ENCODE measurements at places on chromosomes 6 and 20.

GRCh38 chr6:170405311-170405975 is 98.9 kb downstream of the FAM120B start:
- DNase-seq: no peak

DNA sequence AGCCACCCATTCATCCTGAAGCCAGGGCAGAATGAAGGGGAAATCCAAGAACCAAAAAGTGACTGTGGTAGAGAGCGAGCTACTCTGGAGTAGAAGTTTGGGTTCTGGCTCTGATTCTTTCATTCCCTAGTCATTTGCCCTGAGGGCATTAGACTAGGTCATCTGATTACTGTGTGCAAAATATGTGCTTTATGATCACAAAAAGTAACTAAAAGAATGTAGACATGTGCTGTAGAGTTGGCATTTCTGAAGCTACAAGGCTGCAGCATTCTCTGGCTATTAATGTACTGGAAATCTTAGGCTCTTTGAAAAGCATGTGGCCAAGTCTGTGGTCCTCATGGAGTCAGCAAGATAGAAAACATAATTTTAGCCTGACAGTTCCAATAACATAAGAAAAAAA is 94.2 kb downstream of the TBC1D7 start:
- DNase-seq: no peak

DNA sequence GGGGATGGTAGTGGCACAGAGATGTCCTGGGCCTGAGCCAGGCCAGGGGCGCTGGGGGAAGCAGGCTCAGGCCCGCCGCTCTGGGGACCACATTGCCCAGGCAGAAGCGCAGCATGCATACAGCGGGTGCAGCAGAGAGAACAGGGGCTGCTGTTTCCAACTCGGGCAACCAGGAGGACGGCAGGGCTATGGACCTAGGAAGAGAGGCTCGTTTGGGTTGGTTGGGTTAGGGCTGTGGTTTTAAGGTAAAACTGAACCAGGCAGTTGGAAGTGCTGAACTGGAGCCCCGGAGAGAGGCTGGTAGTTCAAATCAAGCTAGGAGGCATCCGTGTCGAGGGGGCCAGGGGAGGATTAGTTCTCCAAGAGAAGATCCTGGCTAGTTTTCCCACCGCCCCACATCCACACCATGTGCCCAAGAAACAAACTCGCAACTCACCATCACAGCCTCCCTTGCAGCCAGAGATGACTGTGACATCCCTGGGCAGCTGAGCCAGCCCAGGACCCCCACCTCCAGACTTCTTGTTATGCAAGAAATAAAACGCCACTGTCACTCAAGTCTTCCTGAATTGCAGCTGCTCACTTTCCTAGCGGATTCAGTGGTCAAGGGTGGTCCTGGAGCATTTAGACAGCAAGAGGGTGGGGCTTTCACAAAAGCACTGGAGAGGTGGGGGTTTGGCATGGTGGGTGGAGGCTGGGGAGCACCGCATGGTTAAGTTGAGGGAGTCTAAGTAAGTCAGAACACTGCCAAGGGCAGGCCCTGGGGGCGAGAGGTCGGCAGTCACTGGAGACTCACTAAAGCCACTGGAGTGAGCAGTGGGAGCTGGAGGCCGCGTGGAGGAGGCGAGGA is 161.2 kb downstream of the GRM4 start:
- DNase-seq: no peak

DNA sequence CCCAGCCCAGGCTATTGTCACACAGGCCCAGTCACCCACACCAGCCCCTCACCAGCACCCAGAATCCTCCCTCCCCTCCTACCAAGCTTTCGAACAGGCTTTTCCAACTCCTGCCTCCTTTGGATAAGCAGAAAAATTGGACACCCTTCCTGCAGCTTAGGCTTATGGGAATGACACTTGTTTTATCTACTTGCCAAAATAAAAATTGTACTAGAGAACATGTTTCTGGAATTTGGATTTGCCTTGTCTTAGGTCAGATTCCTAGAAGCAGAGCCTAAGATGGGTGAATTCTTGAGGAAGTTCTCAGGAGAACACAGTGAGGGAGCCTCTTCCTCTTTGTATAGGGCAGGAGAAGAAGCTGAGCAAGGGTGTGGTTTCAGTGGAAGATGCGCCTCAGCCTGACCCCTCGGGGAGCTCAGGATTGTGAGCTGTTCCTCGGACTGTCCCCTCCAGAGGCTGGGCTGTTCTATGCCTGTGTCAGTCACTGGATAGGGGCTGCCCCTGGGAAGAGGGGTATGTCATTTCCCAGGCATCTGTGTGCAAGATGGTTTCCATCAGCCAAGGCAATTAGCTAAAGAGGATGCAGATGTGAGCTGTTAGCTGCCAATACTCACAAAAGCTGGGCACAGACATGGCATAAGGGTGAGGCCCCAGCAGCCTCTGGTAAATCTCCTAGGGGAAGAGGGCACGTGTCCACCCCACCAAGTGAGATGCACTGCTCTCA is 33.9 kb downstream of the ITPR3 start:
- DNase-seq: no peak

Data from stimulated activated CD4-positive, alpha-beta T cell treated with anti-CD3 and anti-CD28 coated beads, TNF-alpha, amount 100 ng/mL, for 1 hour (primary cell).